ENCODE measurements at places on chromosomes 12 and 14.
A peak's percentile ranks its signal among the peaks of the same experiment; 100 is the strongest.

DNA sequence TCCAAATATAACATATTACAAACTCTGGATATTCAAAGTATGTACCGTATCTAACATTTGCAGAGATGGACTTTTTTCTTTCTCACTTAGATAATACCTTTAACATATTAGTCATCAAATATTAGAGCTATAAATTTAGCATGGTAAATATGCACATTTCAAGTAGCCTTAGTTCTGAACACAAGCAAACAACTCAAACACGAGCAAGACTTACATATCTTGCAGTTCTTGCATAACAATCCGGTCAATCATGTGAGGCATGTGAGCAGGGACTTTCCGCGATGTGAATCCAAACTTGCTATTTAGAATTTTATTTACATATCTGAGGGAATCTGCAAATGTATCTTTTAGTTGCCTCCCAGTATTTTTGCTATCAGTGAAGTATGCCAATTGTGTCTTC lies 22.1 kb upstream of the SYCP3 start:
- DNase-seq, result no peak

DNA sequence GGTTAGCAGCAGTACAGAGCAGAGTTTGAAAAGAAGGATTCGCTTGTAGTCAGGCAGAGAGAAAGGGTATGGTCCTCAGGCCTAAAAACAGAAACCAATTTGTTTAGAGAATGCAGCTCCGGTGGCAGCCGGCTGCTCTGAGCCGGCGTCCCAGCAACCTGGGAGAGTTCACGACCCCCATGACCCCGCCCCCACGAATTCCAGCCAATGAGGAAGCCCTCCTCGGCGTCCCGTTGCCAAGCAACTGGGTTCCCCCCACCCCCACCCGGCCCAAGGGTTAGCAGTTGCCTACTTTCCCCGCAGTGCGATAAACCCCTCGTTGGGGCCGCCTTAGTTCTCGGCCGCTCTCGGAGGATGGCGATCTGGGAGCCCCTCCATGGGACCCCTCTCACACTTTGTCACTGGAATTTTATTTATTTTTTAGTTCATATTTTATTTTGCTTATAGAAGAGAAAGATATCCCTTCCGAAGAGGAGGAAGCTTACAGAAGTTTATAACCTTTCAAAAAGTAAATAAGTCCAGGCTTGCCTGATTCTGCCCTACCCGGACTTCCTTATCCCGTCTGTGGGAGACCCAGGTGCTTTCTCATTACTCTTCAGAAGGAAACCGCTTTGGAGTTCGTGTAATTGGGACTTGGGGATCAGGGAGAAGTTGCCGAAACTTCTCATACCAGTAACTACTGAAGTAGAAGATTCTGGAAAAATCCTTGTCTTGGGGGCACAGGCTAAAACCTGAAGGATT lies at the start of gene CCDC60:
TSS of gene CCDC60 (plus strand) at position 300 of the 741 bp plus-strand sequence. CDS start 448 bp downstream, outside the sequence.
- no peak for DNase-seq

DNA sequence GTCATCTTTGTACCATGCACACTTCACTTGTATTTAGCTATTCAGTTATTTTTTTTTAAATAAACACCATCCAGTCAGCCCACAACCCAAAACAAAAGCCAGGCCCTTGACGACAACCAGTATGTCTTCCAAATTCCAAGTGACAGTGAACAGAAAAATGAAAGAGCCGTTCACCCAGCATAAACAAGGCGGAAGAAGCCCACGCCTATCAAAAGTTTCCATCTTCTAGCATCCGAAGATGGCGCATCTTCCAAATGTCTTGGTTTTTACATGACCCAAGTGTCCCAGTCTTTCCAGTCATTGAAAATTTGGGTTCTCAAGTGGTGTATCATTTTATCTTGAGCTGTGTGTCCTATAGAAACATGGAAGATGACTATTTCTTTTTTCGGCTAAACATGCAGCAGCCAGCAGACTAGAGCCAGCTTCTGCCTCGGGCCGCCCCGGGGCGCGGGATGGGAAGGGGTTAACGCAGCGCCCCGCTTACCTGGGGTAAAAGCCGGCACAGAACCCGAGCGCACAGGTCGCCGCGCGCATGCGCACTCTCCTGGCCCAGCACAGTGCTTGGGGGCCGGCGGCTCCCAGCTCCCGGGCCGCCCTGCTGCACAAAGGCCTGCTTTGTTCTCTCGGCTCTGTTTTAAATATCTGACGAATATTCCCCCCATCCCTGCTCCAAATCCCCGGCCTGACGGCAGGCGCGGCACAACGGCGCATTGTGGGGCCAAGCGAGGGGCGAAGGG lies 164.8 kb downstream of the ZFP36L1 start:
- peak; percentile 54 for DNase-seq

- no peak for DNase-seq
Measured at GRCh38 chr14:84857571-84857970, 672.4 kb upstream of the FLRT2 start.

GRCh38 chr12:117674313-117674712 lies 294.5 kb downstream of the KSR2 start:
- no peak for DNase-seq

GRCh38 chr12:122327494-122328385 lies 61.4 kb upstream of the VPS33A start:
- DNase-seq, result no peak

GRCh38 chr12:31325524-31325875 lies 450 bp downstream of the SINHCAF start:
- DNase-seq, result no peak

GRCh38 chr14:104246401-104247335 lies 108.3 kb downstream of the KIF26A start:
- DNase-seq, result no peak

- DNase-seq, result no peak
Measured at GRCh38 chr12:10540776-10541205, 35.1 kb downstream of the EIF2S3B start.

DNA sequence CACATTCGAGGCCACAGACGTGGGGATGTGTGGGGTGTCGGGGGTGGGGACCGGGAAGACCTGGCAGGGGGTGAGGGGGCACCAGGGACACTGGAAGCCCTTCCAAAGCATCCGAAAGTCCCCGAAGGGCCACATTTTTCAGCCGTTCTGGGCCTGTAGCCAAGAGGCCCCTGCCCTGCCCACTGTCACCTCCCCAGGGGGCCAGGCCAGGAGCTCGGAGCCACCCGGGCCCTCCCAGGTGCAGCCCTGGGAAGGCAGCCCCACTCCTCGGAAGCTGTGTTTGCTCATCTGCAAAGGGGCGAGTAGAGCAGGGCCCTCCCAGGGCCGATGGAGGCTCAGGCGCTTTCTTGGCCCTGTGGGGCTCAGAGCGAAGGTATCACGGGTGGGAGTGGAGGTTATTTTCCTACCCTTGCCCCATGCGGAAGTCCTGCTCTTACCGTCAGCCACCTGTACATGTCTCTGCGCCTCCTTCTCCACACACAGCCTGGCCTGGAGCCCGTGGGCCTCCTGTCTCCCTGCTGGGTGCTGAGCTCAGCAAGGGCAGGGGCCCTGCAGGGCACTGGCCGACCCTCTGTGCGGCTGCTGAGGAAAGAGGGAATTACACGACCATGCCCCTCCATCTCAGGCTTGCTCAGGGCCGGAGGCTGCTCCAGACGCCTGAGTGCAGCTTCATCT lies 27.2 kb downstream of the NOC4L start:
- DNase-seq, result no peak

DNA sequence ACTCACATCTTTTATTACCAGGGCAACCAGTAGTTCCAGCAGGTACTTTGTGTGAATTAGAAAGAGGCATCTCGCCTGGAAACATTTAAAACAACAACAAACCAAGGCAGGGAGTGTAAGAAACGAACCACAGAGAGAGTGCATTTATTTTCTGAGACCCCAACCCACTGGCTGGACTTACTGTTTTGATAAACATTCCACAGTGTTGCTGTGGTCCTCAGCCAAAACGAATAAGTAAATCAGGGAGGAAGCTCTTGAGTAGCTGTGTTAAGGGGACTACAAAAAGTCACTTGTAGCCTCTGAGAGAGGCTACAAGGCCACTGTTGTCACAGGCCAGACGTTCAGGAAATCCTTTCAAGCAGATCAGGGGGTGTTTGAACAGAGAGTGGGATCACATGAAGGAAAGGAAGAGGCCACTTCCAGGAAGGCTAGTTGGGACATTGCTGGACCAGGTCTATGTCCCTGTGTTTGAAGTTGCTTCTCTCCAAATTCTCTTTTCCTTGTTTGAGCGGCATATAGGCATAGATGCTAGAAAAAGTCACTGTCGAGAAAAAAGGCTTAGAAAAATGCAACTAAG lies 33.8 kb downstream of the DMAC2L start:
- DNase-seq, result peak; percentile 42

- DNase-seq, result no peak
Measured at GRCh38 chr14:89444044-89444443, 27.0 kb upstream of the FOXN3 start.

DNA sequence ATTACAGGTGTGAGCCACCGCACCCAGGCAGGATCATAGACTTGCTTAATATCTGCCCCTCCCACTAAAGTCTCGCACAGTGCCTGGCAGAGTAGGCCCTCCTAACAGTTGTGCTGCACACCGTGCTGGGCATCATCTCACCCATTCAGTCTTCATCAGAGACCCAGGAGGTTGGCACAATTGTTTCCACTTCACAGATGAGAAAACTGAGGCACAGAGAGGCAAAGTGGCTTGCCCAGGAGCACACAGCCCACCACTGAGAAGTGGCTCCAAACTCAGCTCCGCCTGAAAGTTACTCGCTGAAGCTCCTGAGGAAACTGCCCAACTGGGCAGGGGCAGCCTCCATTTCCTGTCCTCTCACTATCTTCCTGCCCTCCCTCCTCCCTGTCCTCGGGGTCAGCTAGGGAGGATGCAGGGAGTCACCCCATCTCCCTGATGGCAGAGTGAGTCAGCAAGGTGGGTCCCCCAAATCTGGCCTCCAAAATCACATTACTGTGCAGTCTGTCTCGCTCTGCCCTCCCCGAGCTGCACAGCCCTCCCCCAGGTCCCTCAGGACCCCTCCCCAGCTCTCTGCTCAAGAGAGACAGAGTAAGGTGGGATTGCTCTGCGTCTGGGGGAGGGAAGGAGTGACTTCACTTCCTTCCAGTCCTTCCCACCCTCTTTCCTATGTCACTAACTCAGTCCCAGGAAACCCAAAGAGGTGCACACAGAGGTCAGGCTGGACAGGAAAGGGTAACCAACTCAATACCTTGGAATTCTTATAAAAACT lies 5.7 kb downstream of the SLC8B1 start:
- no peak for DNase-seq

GRCh38 chr14:86050072-86050683 lies 520.2 kb downstream of the FLRT2 start:
- DNase-seq, result no peak

DNA sequence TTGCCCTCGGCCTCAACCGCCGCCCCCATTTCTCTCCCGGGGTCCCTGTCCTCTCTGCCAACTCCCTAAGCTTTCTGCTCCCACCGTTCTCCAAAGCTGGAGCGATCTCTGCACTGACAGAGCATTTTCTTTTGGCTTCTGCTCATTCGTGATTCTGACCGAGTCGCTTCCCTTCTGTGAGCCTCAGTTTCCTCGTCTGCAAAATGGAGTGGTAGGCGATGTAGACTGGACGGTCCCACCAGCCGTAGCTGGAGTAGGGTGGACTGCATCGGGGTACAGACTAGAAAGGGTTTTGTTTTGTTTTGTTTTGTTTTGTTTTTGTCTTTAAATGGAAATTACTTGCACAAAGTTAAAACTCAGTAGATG lies 2.4 kb downstream of the VSX2 start:
- no peak for DNase-seq

GRCh38 chr12:27975222-27976136 lies 2.9 kb upstream of the PTHLH start:
- DNase-seq, result no peak

- DNase-seq, result no peak
Measured at GRCh38 chr14:20631880-20632389, 9.6 kb downstream of the OR6S1 start.
